ENCODE measurements at places on chromosomes 11 and 22.

DNA sequence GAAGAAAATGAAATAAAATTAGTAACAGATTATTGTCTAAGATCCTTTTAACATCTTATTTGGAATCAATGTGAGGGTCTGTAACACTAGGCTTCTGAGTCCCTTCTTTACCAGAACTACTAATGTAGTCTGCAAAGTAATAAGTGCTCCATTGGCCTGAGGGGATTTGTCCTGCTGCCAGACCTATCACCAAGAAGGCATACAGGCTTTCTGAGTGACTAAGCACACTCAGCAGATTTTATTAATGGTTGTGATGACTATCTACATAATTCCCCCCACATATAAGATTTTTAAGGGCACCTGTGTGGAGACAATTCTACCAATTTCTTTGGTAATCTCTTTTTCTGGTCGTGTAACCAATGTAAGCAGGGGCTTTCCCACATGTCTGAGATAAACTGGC is 365.0 kb upstream of the FAT3 start:
- no peak for DNase-seq
- H3K27me3 ChIP-seq = no peaks in the 10 kb centered on the region
- no peak overlapping the region for H3K27ac ChIP-seq
- no peak overlapping the region for H3K4me3 ChIP-seq
- H3K4me1 ChIP-seq = no peaks in the 10 kb centered on the region

GRCh38 chr11:127385071-127385470 is 384.5 kb upstream of the KIRREL3 start:
- no peak overlapping the region for H3K4me3 ChIP-seq
- H3K4me1 ChIP-seq = no peaks in the 10 kb centered on the region
- no peaks in the 10 kb centered on the region for H3K36me3 ChIP-seq
- no peaks in the 10 kb centered on the region for H3K27me3 ChIP-seq
- no peak overlapping the region for H3K27ac ChIP-seq

- no peaks in the 10 kb centered on the region for H3K27me3 ChIP-seq
- no peak for DNase-seq
- no peaks in the 10 kb centered on the region for H3K36me3 ChIP-seq
- no peaks in the 10 kb centered on the region for H3K4me1 ChIP-seq
These were observed 122.8 kb downstream of the FAT3 start for GRCh38 chr11:92347454-92347853.

DNA sequence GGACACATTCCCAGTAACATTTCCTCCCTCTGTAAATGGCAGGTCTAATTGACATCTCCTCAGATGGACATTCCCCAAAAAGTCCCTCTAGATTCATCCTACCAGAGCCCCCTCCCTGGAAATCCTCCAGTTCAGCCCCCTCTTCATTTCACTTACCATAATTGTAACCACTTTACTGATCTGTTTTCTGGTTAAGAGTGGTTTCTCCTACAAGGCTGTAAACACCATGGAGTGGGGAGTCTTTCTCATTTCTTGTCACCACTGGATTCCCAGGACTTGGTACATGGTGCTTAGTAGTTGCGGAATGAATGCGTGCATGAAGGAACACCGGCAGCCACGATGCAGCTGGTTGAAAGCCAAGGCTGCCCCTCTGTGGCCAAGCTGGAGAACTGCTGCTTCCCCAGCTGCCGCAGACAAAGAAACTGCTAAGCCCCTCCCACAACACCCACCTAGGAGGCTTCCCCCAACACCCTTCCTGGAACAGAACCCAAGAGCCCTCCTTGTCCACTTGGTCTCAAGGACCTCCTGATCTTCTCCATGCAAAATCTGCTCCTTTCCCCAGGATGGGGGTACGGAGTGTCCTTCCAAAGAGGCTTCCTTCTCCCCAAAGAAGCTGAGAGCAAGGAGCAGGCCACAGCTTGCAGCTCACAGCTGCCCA is 18.6 kb upstream of the SCARF2 start:
- H3K36me3 ChIP-seq = no peaks in the 10 kb centered on the region
- H3K4me1 ChIP-seq = no peaks in the 10 kb centered on the region
- H3K27ac ChIP-seq = no peak overlapping the region
- H3K27me3 ChIP-seq = no peaks in the 10 kb centered on the region
